EH (cell line): ENCODE measurements at places on chromosomes 5 and 9.
A peak's percentile ranks its signal among the peaks of the same experiment; 100 is the strongest.

DNA sequence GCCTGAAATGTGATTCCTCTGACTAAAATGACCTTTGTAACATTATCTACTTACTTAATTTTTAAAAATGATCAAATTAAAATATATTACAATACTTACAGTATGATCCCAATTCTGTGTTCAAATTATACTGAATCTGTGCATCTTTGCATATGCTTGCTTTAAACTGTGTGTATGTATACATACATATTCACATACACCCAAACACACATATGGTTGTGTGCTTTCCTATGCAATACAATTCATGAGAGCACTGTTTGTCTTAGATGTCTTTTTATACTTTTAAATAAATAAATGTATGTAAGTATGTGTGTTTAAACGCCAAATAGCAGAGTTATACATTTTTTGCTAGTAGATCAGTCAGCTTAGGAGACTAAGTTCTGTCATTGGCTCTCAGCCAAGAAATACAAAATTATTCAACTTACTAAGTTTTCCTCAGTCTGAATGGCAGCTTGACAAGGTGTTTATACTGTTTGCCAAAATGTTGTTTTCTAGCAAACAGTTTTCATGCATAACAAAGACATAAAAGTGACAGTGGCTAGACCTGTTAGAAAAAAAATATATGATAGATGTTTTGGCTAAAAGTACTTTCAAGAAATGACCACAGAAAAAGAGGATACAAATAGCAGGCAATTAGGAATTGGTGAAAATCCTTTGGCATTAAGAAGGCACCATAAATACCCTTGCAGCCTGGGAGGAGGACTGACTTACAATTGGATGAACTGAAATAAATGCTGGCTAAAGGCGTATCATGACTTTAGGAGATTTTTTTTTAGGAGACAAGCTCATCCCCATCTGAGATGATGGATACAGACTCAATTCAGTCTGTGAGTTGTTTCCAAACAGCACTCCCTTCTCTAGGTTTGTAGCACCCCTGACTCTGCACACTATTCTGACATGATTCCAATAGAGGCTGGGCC is 7.9 kb downstream of the TICAM2 start:
- peak; percentile 47 for DNase-seq

GRCh38 chr9:115395511-115396021 is 277.6 kb upstream of the TNC start:
- no peak for DNase-seq

- peak; percentile 49 for DNase-seq
Observed at GRCh38 chr9:17216011-17216410, 81.2 kb downstream of the CNTLN start.

DNA sequence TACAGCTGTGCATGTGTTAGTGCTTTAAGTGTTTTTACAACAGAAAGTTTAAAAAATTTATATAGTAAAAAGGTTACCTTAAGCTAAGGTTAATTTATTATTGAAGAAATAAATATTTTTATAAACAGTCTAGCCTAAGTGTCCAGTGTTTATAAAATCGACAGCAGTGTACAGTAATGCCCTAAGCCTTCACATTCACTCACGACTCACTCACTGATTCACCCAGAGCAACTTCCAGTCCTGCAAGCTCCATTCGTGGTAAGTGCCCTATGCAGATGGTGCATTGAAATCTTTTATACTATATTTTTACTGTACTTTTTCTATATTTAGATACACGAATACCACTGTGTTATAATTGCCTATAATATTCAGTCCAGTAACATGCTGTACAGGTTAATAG is 159.1 kb downstream of the ROR2 start:
- no peak for DNase-seq

GRCh38 chr5:179913461-179913860 is 5.8 kb upstream of the TBC1D9B start:
- DNase-seq: no peak

DNA sequence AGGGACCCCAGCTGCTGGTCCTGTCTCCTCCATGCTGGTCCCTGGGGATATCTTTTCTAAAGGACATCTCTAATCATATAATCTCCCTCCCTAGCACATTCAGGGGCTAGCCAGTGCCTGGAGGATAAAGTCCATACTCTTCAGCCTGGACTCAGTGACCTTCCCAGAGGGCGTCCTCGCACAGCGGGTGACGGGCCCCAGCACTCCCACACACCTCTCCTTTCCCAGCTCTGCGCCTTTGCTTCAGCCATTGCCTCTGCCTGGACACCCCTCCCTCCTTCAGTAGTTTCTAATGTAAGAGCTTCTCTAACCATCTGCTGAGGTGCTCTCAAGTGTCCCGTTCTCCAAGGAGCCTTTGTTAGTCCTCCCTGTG is 15.2 kb upstream of the TNIP1 start:
- DNase-seq: no peak

DNA sequence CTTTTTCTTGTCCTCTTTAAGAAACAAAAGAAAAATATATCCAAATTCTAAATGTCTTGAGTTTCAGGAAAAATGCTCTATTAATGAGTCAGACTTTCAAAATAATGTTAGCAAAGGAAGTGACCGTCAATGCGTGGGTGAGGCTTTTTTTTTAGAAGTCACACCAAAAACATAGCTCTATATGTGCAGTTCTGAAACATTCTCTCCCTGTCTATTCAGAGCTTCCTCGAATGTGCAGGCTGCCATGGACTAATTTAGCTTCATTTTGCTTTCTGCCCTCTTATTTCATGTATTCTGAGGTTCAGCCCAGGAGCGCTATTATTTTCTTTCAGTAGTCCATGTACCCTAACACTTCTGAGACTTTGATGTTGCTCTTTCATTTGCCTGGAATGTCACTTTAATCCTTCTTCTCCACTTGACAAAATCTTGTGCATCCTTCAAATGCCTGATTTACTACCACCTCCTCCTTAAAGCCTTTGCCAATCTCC is 72.5 kb upstream of the RASA1 start:
- DNase-seq: peak; percentile 81

DNA sequence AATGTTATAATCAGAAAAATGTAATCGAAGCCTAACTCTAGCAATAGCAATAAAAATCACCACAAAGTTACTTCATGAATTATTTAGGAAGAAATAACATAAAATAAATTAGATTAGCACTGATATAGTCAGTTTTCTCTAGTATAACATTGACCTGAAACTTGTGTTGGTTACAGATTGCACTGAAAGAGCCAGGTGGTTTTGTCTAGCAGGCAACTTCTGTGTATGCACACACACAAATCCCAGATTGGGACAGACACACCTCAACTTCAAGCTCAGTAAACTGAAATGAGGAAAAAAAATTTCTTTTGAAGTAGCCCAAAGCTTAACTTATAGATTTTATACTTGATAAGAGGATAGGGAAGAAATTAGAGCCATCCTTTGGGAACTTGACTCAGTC is 129.3 kb downstream of the EFNA5 start:
- DNase-seq: no peak

GRCh38 chr9:136775191-136775590 is 10.9 kb upstream of the LCN15 start:
- no peak for DNase-seq

- DNase-seq: no peak
Observed at GRCh38 chr9:111922324-111923013, 25.9 kb downstream of the UGCG start.

DNA sequence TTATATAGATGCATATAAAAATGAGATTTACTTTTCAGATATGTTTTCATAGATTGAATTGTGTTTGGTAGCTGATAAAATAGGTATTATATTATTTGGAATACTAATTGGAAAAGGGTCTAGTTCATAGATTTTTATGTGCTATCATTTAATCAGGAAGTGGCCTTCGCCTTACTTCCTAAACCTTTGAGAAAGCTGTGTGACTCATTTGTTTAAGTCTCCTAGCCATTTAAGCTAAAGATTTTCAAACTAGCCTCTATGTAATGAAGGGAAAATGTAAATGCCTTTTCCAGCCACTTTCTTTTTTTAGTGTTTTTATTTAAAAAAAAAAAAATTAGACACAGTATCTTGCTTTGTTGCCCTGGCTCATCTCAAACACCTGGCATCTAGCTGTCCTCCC is 97.5 kb downstream of the DMXL1 start:
- peak; percentile 10 for DNase-seq

DNA sequence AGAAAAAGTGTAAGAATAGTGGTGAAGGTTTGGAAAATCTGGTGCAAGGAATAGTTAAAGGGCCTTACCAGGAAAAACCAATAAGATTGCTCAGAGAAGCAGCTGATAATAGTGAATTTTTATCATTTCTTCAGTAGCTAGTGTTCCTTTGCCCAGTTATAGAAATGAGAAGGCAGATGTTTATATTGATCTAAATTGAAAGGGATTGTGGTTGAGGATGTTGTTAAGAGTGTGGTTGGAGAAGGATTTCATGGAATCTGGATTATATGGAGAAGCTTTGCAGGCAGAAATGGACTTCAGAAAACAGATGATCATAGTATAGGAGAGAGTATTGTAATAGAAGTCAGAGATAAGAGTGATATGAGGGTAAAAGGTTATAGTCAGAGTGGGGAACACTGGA is 102.6 kb downstream of the XRCC4 start:
- DNase-seq: peak; percentile 81

DNA sequence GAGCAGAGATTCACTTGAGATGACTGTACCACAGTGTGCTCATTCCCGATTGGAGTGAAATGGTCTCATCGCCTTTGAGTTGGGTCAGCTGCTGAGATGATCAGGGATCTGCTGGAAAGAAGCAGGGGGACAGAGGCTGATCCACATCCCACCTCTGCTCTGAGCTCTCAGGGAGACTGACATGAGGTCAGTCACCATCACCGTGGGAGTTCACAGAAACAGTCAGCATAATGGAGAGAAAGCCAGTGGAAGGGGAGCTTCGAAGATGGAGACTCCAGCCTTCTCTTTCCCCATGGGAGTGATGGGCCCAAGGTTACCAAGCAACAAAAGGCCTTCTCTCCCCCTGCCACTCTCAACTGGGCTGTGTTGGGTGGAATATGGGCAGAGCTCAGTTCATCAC is 276.4 kb downstream of the CDK5RAP2 start:
- no peak for DNase-seq

DNA sequence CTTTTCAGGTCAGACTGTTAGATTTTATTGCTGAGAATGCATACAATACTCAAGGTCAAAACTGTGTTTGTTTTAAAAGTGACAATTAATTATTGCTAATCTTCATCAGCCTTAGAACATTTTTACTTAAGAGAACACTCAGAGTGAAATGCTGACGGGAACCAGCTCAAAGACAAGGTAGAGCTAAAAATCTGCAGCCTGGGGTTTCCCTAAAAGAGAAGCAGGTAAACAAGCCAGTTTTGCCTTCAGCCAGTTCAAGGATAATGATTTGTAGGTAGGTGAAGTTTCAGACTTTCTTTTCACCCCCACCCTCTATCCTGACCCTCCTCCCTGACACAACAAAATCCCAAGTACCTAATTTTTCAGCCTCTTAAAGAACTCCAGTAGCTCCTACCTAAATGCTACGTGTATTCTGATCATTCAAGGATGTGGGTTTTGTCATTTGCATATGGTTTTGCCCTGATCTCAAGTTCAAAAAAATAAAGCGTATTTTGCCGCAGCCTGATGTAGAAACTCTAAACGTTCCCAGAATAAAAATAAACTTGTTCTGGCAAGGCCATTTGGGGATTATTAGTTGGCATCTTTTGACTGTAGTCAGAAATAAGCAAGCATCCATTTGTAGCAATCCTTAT is 407.2 kb downstream of the EFNA5 start:
- DNase-seq: no peak

DNA sequence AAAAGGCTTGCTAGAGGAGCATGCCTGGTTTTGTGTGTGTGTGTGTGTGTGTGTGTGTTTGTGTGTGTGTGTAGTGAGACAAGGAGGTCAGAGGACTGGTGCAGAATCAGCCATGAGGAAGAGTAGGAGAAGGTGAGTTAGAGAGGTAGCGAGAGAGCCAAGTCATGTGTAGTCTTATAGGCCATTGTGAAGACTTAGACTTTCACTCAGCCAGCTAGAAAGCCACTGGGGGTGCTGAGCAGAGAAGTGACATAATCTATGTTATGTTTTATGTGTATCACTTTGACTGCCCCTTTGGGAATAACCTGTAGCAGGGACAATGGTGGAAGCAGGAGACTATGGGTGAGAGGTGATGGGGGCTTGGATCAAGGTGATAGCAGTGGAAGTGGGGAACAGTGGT is 180.5 kb upstream of the CLINT1 start:
- no peak for DNase-seq

DNA sequence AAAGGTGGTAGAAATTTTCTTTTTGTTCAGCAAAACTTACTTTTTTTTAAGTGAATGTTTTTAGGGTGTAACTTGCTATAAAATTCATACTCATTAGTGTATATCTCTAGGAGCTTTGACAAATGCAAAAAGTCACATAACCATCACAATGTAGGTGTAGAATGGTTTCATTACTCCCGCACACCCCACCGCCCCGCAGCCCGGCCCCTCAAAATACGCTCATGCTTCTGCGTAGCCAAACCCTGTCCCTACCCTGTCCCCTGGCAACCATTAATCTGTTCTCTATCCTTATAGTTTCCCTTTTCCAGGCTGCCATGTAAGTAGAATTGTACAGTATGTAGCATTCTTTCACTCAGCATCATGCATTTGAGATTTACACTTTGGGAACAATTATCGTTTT is 9.2 kb upstream of the PRLR start:
- DNase-seq: no peak

GRCh38 chr5:111326551-111326950 is 102.4 kb downstream of the CAMK4 start:
- no peak for DNase-seq

DNA sequence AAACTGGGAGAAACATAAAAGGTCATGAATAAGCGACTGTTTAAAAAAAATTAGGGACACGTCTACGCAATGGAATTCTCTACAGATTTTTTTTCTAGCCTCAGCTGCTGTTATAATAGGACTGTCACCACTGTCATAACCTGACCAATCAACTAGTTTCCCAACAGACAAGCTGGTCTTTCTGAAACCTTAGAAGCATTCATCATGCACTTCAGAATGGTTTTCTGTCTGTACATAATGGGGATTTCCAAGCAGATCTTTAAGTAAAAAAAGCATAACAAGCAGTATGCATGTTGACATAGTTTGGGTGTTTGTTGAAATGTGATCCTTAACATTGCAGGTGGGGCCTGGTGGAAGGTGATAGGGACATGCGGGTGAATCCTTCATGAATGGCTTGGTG is 58.3 kb upstream of the SEMA6A start:
- DNase-seq: no peak

- no peak for DNase-seq
Observed at GRCh38 chr5:55852503-55852902, 1.3 kb downstream of the IL31RA start.

DNA sequence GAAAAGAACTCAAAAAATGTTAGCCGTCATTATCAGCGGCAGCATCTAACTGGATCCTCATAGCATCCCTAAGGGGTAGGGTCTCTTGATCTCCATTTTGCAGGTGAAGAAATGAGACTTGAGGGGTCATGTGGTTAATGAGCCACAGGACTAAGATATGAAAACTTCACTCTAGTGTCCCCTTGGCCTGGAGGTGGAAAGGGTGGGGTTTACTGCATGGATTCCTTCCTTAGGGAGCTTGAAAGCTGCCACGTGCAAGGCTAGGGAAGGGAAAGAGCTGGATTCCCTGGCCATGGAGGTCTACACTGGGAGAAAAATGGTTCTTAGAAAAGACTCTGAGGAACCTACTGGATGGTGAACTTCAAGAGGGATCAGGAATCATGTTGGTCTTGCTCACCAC is 107.9 kb downstream of the SPRY4 start:
- DNase-seq: no peak

GRCh38 chr9:32741706-32742105 is 41.6 kb upstream of the TMEM215 start:
- peak; percentile 26 for DNase-seq
